ENCODE measurements at places on chromosomes 1 and 21.
A peak's percentile ranks its signal among the peaks of the same experiment; 100 is the strongest.

DNA sequence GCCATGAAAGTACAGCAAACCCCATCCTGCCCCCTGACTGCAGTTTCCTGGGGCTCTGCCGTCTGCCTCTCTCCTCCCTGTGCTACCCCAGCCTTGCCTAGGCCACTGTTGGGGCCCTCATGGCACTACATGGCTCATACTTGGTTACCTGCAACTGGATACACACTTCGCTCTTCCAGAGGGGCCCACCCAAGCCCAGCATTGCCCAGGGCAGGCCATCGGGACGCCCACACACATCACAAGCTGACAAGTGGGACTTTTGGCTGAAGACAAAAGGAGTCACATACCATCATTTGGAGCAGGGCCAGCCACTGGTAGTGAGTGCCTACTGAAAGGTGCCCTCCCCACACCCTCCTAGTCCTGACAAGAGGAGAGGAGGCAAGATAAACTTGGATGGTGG, 82.8 kb downstream of the CD247 start:
- DNase-seq = no peak

GRCh38 chr1:196098000-196098399, 510.2 kb downstream of the KCNT2 start:
- peak; percentile 46 for DNase-seq

DNA sequence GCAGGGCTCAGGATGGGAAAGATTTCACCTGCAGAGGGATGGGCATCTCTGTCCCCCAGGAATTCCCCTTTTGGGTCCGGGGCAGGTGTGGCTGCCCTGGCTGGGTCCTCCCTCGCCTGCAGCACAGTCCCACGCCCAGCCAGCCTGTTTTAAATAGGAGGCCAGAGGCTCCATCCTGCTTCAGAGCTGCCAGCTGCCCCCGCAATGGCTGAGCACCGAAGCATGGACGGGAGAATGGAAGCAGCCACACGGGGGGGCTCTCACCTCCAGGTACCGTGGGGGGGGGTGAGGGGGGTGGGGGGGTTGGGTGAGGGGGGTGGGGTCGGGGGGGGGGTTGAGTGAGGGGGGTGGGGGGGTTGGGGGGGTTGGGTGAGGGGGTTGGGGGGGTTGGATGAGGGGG, 3.6 kb downstream of the SCNN1D start:
- no peak for DNase-seq

- no peak for DNase-seq
Measured at GRCh38 chr1:221777431-221778072, 35.7 kb upstream of the DUSP10 start.

- DNase-seq = no peak
Measured at GRCh38 chr1:199945591-199945990, 81.9 kb upstream of the NR5A2 start.

GRCh38 chr1:230163205-230163604, 96.2 kb downstream of the GALNT2 start:
- no peak for DNase-seq

DNA sequence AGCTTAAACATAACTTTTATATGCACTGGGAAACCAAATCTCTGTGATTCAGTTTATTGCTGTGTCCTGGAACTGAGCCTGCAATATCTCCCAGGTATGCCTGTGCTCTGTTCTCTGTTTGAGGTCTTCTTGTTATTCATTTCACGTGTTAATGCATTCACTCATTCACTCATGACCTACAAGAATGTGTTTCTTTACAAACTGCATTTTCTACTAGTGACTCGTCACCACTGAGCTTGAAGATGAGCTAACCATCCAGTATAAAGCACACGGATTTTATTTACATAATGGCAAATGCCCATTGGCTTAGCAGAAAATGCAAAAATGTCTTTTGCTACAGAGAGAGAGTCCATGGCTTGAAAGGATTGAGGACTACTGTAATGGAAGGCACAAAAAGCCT, 75.0 kb upstream of the DUSP10 start:
- no peak for DNase-seq
